ENCODE measurements at places on chromosomes 3 and 15.
A peak's percentile ranks its signal among the peaks of the same experiment; 100 is the strongest.

- DNase-seq = no peak
Observed at GRCh38 chr3:177331203-177331835, 134.0 kb upstream of the TBL1XR1 start.

GRCh38 chr15:42736793-42737528 is at the start of gene CDAN1:
CDAN1 (minus strand) TSS chr15:42737128; CDS start chr15:42737102, 26 bp downstream.
- peak; percentile 97 for DNase-seq

DNA sequence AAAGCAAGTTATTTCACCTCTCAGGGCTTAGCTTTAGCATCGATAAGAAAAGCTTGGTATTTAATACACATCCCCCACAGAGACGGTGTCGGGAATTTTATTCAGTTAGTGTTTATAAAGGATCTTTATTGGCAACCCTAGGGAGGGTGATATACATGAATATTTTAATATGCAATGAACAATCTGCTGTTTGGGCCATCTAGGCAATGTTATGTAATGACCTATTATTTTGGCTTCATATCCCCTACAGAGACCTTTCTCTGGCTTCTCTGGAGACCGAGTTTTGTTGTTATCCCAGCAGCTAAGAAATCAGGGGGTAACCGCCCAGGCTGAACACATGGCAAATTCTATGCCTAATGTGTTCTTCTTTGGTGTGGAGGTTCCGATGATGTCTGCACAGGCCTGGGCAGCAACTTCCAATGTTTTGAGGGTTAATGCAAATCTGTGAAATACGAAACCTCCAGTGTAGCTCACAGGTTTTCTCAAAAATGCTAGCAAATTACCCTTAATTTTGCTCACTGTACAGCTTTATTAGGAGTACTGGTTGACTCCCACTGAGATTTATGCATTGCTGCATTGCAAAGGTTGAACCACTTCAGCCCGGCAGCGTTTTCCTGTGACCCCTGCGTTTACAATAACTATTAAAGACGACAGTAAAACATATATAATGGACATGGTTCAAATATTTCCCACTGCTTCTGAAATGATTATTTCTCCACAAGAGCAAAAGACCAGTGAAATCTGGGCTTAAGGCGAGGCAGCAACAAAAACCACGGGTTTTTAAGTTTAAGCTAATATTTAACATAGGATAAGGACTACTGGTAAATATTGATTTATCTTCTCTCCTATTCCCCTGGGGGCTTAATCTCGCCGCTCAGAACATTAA is 298.3 kb upstream of the NR2E3 start:
- DNase-seq = no peak

- no peak for DNase-seq
Observed at GRCh38 chr3:69442771-69443311, 57.0 kb upstream of the FRMD4B start.

DNA sequence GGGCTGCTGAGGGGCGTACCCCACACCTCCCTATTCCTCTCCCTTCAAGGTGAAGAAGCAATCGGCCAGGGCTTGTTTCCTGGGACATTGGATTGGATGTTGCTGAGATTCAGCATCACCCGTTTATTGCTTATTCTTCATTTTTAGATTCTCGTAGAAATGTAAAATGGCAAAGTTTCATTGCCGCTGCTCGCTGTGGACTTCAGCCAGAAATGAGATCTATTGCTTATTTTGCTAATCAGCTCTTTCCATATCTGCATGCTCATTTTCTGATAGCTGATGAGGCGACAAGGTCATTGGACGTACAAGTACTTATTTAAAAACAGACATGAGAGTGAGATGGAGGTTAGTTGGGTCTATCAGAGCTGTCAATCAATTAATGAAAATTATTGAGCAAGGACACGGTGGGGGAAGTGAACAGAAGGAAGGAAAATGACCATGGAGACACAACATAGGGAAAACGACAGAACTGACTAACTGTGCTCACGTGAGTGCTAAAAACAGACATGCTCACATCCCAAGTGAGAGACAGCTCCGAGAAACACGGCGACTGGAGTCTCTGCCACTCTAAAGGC is 471.2 kb downstream of the NR2F2 start:
- no peak for DNase-seq

Measured in psoas muscle (tissue), 8 donors.